Fibroblast of skin of scalp (primary cell): ENCODE measurements at places on chromosomes 2 and 18.

DNA sequence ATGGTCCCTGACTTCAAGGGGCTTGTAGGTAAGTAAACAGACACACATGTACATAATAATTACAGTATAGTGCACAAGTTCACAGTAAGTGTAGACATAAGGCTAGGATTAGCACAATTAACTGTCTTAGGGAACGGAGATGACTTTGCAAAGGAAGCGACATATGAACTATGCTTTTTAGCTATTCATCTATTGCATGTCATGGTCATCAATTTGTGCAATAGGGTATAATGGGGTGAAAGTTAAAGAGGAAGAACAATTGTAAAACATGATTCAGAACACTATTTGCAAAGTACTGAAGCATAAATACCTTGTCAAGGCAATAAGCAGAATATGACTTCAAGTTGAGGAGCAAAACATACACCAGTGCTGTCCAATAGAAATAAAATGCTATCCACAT lies 112.3 kb upstream of the SLC8A1 start:
- no peak for DNase-seq

DNA sequence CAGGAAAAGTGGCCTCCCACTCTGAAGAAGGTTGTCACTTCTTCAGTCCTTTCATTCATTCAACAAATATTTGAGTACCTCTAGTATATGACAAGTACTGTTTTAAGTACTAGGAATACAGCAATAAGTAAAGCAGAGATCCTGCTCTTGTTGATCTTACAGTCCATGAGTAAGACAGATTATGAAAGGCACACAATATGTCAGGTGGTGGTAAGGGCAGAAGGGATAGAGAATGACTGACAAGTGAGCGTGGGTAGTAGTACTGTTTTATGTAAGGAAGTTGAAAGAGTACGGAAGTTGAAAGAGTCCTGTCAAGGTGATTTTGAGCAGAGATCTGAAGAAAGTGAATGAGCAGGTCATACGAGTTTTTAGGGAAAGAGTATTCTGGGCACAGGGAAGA lies 111.3 kb downstream of the GALNT1 start:
- DNase-seq: no peak

DNA sequence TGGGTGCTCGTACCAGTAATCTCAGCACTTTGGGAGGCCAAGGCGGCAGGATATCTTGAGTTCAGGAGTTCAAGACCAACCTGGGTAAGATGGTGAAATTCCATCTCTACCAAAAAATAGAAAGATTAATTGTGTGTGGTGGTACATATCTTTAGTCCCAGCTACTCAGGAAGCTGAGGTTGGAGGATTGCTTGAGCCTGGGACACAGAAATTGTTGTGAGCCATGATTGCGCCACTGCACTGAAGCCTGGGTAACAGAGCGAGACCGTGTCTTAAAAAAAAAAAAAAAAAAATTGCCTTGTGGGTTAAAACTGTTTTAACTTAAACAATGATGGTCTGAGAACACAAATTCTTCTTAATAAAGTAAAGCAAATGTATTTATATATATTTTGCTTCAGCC lies 49.6 kb downstream of the ATP9B start:
- no peak for DNase-seq

- DNase-seq: peak; percentile 62
These were observed 160.9 kb downstream of the ZEB2 start for GRCh38 chr2:144358979-144359541.

GRCh38 chr18:8792688-8793316 lies 87.4 kb downstream of the MTCL1 start:
- no peak for DNase-seq
